ENCODE measurements at places on chromosomes 4 and X. TPM values are rescaled to one million over a fixed set of nuclear protein-coding genes. Genes with fewer than 3 reads are reported as not detected.

NAA11 gene
- total RNA-seq = not detected

DRD5 gene
- 0.20 TPM for total RNA-seq

GLRB gene
- total RNA-seq = 0.93 TPM

HPF1 gene
- 34.1 TPM for total RNA-seq

CCKAR gene
- total RNA-seq = not detected

CFAP299 gene
- total RNA-seq = not detected

GPAT3 gene
- total RNA-seq = 0.33 TPM

MID1 gene
- 23.5 TPM for total RNA-seq

SPIN3 gene
- total RNA-seq = 12.4 TPM

DNA sequence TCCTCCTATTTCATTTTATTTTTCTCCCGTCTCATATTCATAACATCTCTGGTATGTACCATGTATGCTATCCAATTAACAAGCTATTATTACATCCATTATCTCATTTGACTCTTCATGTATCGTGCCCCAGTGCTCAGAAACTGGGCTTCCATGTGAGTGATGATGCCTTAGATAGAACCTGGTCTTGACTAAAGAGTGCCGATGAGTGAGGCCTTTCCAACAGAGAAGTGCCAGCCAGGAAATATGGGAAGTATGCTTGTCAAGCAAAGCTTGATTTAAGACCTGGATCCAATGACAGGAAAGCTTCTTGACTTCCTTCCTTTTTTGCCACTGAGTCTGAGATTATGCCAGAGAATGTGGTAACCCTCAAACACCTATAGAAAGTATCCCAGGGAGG, 371.7 kb upstream of the FGF13 start:
- no peaks in the 10 kb centered on the region for H3K27me3 ChIP-seq
- H3K36me3 ChIP-seq = no peaks in the 10 kb centered on the region
- DNase-seq = no peak
- no peak overlapping the region for H3K4me3 ChIP-seq
- H3K4me1 ChIP-seq = no peaks in the 10 kb centered on the region

DNA sequence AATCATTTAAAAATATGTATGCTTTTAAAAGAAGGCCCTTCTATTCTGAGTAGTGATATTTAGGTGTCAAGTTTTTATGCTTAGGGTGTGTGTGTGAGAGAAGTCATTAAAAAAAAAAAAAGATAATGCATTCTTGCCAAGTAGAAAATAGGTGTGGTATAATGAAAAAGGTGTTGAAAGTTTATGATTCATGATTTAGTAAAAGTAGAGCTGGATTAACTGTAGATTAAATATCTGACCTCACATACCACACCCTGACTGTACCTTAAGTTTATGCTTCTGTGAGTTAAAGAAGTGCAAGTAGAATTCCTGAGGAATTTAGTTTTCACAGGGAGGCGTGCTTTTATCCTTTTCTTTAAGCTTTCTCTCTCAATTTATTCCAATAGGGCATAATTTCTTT, 71.1 kb downstream of the BMPR1B start:
- H3K27me3 ChIP-seq = no peaks in the 10 kb centered on the region
- H3K36me3 ChIP-seq = no peaks in the 10 kb centered on the region
- no peak overlapping the region for H3K4me3 ChIP-seq
- peaks cover 6% of the 10 kb centered on the region for H3K4me1 ChIP-seq
- no peak overlapping the region for H3K27ac ChIP-seq

DNA sequence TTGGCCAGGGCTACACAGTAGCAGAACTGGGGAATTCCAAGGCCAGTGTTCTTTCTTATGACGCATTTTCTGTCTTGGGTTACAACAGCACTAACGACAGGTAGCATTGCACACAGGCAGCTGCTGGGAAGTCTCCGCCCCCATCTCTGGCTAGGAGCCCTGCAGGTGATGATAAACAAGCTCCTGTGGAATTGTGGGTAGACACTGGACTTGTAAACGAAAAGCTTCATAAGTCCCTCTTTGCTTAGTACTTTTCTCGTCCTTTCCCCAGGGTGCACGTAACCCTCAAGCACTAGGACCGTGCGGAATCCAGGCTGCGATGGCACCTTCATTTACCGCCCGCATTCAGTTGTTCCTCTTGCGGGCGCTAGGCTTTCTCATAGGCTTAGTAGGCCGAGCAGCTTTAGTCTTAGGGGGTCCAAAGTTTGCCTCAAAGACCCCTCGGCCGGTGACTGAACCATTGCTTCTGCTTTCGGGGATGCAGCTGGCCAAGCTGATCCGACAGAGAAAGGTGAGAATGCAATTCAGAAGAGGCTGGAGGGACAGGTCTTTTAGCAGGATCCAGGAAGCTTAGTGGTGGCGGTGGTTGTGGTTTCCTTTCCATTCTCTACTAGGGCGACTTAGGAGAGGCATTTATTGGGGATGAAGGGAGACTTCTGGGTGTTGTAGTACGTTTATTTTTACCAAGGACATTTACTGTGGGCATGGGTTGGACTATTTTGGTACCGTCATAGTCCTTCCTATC, at the start of gene FAAH2:
TSS of gene FAAH2 (plus strand) at position 200 of the 745 bp plus-strand sequence. CDS start at position 320, 120 bp downstream.
- no peaks in the 10 kb centered on the region for H3K36me3 ChIP-seq
- no peaks in the 10 kb centered on the region for H3K4me1 ChIP-seq
- no peak within 1 kb of the TSS for H3K27ac ChIP-seq
- H3K4me3 ChIP-seq = peak within 1 kb of the TSS; percentile 84

DNA sequence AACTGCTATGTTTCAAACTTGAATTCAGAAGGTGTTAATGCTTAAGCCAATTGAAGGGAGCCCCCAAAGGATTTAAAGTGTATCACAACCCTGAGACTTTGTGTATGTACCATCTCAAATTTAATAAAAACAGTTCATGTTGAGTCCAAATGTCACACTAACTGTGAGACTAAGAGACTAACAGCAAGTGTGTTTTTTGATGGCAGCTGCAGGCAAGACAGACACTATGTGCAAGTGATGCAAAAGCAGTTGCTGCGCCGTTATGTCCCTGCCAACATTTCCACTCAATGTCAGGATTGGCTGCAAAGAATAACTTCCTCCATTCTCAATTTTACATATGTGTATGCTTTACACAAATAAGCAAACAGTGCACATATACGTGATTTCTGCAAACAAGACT, 594.6 kb downstream of the IL15 start:
- no peak overlapping the region for H3K4me3 ChIP-seq
- H3K27ac ChIP-seq = no peak overlapping the region
- no peaks in the 10 kb centered on the region for H3K36me3 ChIP-seq

GRCh38 chrX:123771449-123772064, 38.7 kb upstream of the THOC2 start:
- no peak overlapping the region for H3K4me3 ChIP-seq
- no peaks in the 10 kb centered on the region for H3K27me3 ChIP-seq
- no peaks in the 10 kb centered on the region for H3K36me3 ChIP-seq

- H3K36me3 ChIP-seq = no peaks in the 10 kb centered on the region
- no peaks in the 10 kb centered on the region for H3K27me3 ChIP-seq
- no peaks in the 10 kb centered on the region for H3K4me1 ChIP-seq
- DNase-seq = no peak
- H3K27ac ChIP-seq = no peak overlapping the region
Observed at GRCh38 chrX:68758671-68759070, 70.2 kb upstream of the EFNB1 start.

- H3K27me3 ChIP-seq = no peaks in the 10 kb centered on the region
- no peak overlapping the region for H3K4me3 ChIP-seq
- H3K4me1 ChIP-seq = no peaks in the 10 kb centered on the region
- H3K27ac ChIP-seq = no peak overlapping the region
- DNase-seq = no peak
Observed at GRCh38 chr4:53821179-53821851, 230.0 kb upstream of the LNX1 start.

- H3K27me3 ChIP-seq = no peaks in the 10 kb centered on the region
- DNase-seq = no peak
- peaks cover 21% of the 10 kb centered on the region for H3K4me1 ChIP-seq
Observed at GRCh38 chr4:169199184-169199583, 71.6 kb downstream of the SH3RF1 start.

- DNase-seq = no peak
- peaks cover 3% of the 10 kb centered on the region for H3K4me1 ChIP-seq
- H3K36me3 ChIP-seq = no peaks in the 10 kb centered on the region
- no peak overlapping the region for H3K4me3 ChIP-seq
Observed at GRCh38 chr4:81522711-81523110, 51.0 kb upstream of the RASGEF1B start.

DNA sequence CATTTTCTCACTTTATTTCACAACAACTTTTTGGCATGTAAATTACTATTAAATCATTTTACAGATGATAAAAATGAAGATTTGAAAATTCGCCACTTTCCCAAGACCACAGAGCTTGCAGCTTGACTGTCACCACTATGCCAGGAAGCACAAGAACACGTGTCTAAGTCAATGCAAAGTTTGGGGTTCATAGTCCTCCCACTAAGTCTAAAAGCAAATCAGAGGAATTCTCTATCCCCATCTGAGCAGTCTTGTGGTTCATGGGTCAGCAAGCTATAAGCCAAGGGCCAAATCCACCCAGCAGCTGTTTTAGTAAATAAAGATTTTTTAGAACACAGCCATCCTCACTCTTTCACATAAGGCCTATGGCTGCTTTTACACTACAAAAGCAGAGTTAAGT, 833.3 kb upstream of the INTU start:
- DNase-seq = no peak
- H3K4me1 ChIP-seq = no peaks in the 10 kb centered on the region
- H3K27ac ChIP-seq = no peak overlapping the region
